ENCODE measurements at places on chromosomes 6 and 20.
A peak's percentile ranks its signal among the peaks of the same experiment; 100 is the strongest.

DNA sequence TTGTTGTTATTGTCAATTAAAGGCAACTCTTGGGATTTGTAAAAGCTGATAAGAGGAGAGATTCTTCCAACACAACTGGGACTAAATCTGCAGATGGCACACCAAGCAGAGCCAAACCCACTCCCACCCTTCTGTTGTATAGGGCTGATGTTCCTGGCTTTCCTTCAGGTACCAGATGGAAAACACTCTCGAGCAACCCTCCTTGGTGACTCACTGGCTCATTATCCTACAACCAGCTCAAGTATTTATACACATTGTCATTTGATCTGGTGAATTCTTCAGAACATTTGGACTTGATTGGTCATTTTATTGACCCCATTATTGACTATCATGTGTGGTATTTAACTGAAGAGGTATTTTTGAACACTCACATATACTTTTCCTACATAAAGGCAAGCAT lies 190.3 kb upstream of the PCSK2 start:
- DNase-seq: no peak

- DNase-seq: no peak
Measured at GRCh38 chr6:106155219-106155830, 69.2 kb downstream of the PRDM1 start.

DNA sequence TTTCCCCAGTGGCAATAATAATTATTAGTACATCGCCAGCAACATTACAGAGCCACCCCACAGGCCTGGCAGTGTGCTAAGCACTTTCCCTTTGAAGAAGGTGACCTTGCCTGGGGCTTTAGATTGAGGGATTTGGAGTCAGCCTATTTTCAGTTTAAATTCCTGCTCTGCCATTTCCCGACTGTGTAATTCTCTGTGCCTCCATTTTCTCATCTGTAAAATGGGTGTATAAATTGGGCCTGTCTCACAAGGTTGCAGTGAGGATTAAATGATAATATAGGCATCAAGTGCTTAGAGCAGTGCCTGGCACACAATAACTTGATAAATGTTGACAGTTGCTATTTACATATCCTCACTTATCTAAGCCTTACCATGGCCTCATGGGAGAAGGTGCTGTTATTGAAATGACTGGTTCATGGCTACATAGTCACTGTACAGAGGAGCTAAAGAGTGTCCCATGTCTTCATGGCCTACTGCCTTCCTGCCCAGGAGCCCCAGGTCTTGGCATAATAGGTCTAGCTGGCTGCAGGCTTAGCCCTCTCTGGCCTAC lies 5.1 kb upstream of the SCRT2 start:
- DNase-seq: no peak

DNA sequence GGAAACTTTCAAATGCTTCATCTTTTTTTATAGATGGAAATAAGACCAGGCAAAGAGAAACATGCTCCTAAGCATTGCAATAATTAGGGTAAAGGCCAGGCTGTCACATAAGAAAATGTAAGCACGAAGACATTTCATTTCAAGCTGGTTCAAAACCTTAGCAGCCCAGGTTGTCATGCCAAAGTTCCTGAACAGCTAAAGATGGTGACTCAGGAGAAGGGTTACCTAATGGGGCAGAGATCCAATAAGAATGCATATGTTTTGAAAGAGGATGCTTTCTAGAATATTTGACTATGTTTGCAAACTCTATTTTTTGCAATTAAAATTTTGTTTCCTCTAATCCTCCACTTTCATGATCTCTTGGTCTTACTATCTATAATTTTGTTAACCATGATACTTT lies 65.6 kb upstream of the PHACTR2 start:
- no peak for DNase-seq

- DNase-seq: no peak
Measured at GRCh38 chr20:21126581-21126870, 644 bp downstream of the KIZ start.

- peak; percentile 91 for DNase-seq
Measured at GRCh38 chr6:146543211-146543939, at the start of gene RAB32. Gene RAB32, plus strand, starts transcription at chr6:146543833. Its CDS starts 39 bp downstream, at chr6:146543872.

- peak; percentile 83 for DNase-seq
Measured at GRCh38 chr6:56757588-56757984, 114.9 kb upstream of the DST start.

GRCh38 chr6:106674541-106675229 lies 45.3 kb downstream of the QRSL1 start:
- no peak for DNase-seq

DNA sequence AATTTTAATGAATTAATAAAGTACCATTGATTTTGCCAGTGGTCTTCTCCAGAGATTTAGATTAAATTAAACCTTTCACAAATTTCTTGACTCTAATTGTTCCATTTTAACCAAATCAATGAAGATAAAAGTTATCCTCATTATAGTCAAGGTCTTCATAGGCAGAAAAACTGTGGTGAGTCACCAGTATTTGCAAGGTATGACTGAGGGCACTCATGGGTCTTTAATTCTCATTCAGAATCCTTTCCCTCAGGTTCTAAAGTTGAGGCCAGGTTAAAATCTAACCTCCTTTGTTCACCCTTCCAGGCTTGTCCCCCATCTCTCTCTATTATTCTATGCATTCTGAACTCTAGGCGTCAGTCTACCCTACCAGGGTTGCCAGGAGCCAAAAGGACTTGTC lies 93.9 kb downstream of the JAG1 start:
- DNase-seq: no peak

GRCh38 chr6:136333824-136334464 lies 44.3 kb upstream of the BCLAF1 start:
- peak; percentile 43 for DNase-seq

- no peak for DNase-seq
Measured at GRCh38 chr6:85579581-85579980, 14.1 kb downstream of the SNX14 start.

DNA sequence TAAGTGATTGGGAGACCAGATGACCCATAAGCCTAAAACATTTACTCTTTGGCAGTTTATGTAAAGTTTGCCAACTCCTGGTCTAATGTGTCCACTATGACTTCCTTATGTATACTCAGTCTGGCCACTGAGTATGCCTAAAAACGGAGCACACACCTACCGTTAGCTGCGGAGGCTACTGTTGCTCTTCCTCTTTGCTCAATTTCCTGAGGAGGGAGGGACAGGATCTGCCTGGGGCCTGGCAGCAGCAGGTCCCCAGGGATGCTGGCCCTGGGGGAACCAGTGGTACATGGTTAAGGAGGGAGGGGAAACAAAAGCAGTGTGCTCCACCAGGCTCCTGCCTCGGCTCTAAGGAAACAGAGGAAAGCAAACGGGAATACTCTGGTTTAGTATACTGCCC lies 113.5 kb downstream of the CDYL start:
- DNase-seq: no peak

DNA sequence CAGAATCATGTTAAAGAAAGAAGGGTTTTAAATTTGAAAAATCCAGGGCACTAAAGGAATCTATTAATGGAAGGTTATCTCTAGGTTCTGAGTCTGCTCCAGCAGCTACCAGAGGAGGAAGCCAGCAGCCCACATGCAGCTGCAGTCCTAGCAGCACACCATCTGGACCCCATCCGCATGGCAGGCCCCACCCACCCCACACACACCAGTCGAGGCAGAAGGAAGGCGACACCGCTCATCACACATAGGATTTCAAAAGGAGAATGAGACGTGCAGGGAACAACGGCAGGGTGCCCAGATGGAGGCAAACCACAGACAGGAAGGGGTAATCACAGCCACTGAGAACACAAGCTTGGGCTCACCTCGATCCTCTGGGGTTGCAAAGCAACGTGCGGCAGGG lies 78.9 kb downstream of the GINS1 start:
- no peak for DNase-seq

DNA sequence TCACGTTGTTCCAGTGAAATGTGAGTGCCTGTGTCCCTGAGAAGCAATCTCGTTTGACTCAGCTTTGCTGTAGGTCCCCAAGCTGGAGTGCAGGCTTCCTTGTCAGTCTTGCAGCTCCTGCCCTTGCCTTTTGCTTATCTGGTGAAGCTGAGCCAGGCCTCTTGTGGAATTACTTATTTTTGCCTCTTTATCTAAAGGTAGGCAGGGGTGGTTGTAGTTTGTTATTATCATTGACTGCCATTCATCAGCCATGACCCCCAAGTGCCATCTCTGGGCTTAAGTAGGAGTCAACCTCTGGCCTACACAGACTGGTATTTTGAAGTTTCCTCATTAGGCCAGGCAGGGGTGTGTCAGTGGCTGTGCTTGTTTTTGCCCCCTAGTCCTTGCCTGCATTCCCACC lies 2.1 kb downstream of the TMEM14B start:
- peak; percentile 36 for DNase-seq

DNA sequence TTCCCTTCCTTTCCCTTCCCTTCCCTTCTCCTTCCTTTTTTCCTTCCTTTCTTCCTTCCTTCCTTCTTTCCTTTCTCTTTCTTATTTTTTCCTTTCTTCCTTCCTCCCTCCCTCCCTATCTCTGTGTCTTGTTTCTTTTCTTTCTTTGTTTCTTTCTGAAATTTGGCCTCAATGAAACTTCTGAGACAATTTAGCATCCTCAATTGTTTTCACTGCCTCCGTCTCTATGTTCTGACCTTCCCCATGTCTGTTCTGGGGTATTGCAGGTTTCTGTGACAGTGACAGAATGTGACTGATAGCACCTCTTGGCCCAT lies 81.7 kb upstream of the PAX1 start:
- DNase-seq: no peak

- no peak for DNase-seq
Measured at GRCh38 chr6:152052061-152052460, 244.6 kb downstream of the ESR1 start.

- no peak for DNase-seq
Measured at GRCh38 chr6:123575188-123575587, 61.6 kb downstream of the TRDN start.

GRCh38 chr6:143544011-143544696 lies 32.6 kb upstream of the FUCA2 start:
- no peak for DNase-seq

GRCh38 chr20:23034721-23035671 lies at the start of gene SSTR4:
Gene SSTR4, plus strand, starts transcription at chr20:23035312. Its CDS starts 172 bp downstream, at chr20:23035484.
- DNase-seq: no peak

DNA sequence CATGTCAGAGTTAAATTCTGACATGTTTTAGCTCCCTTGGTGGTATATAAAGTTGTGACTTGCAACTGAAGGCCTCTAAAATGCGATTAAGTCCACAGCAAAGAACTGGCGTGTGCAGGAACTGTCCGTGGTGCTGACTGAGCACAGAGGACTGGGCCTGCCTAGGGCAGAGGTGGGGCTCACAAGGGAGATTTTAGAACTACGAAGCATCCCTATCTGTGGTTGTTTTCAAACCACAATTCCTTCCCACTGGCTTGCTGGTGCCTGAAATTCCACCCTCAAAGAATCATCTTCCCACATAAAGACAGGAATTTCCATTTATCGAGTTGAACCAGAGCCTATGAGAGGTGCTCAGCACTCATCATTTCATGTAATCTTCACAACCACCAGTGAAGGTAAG lies 30.1 kb downstream of the RIMS4 start:
- peak; percentile 81 for DNase-seq

GRCh38 chr6:37221585-37222124 lies 35.9 kb upstream of the TBC1D22B start:
- DNase-seq: no peak

GRCh38 chr6:27234576-27234975 lies 12.9 kb upstream of the PRSS16 start:
- no peak for DNase-seq

- no peak for DNase-seq
Measured at GRCh38 chr6:146990284-146990683, 213.9 kb upstream of the STXBP5 start.

DNA sequence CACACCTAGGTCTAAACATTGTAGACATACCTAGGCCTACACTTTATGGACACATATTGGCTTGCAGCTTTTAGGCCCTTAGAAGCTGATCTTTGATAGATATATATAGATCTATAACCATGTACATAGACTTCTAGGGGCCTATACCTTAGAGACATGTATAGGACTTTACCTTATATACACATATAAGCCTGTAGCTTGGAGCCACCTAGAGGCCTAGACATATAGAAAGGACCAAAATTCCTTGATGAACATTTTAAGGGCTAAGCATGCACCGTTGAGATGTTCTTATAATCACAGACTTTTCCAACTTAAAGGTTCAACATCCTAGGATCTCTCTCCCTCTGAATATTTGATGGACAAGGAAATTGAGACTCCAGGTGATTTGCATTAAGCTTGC lies 371.7 kb upstream of the SASH1 start:
- DNase-seq: peak; percentile 0

Data from common myeloid progenitor, CD34-positive (primary cell).